Stimulated activated CD8-positive, alpha-beta memory T cell treated with anti-CD3 and anti-CD28 coated beads, Interleukin-4, amount 100 ng/mL, for 1 hour (primary cell): ENCODE measurements at places on chromosomes 16 and 17.
A peak's percentile ranks its signal among the peaks of the same experiment; 100 is the strongest.

DNA sequence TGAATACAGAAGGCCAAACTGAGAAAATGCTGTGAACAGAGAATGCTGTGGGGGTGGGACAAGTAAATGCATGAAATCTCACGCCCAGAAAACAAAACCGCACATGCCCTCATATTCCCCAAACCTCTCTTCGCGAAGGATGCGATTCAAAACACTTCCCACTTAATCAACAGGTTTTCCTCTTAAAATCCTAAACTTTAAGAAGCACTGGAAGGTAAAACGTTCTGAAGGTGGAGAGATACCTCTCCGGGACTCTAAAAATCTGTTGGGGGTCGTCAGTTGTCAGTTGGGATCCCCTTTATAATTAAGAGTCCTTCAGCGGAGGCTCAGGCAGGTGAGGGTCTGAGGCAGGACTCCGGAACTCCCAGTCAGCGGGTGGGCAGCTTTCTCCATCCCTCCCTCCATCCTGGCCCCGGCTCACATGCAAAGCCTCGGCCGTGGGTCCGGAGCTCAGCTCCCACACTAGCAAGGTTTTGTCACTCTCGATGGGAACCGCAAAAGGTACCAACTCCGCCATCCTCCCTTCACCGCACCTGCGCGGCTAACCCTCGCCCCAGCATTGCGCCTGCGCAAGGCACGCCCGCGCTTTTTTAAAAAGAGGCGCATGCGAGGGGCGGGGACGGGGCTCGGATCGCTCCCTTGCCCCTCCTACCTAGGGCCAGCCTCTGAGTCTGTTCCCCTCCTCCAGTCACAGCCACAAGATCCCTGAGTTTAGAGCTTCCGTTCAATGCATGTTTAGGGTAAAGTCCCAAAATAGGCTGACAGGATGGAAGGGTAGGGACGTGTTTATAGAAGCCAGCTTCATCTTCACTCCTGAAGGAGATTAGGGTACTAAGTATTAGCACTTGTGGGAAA lies at the start of gene RDM1:
TSS of gene RDM1 (minus strand) at position 563 of the 855 bp plus-strand sequence. CDS start at position 517, 46 bp downstream.
- peak; percentile 42 for DNase-seq

- peak; percentile 18 for DNase-seq
Observed at GRCh38 chr17:28612936-28613872, 781 bp downstream of the RSKR start.

DNA sequence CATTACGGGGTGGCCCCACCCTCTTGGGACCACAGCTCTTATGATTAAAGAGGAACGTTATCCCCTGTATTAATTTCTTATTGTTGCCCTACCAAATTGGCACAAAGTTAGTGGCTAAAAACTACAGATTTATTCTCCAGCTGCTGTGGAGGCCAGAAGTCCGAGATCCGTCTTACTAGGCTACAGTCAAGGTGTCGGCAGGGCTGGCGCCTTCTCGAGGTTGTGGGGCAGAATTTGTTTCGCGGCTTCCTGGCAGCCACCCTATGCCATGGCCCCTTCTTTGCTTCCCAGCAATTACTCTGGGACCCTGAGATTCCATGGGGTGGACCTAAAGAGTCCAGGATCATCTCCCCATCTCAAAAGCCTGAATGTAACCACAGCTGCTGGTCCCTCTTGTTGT lies 263.4 kb downstream of the CPPED1 start:
- DNase-seq: no peak

GRCh38 chr17:77440560-77440981 lies 299.8 kb downstream of the SEC14L1 start:
- no peak for DNase-seq

DNA sequence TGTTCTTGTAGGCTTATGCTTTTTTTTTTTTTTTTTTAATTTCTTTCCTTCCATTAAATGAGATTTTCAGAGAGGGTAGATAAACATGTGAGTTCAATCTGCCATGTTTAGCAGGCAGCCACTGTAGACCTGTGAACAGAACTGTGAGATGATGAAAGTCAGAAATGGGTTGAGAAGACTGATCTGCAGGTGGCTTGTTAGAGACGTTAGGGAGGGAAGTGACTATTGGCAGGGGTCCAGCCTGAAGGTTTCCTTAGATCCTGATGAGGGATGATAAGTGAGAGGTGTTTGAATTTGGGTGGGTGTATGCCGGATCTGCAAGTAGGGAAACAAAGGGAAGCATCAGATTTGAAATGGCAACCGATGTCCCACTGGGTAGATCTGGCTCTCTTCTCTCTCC lies 157.8 kb downstream of the HS3ST3B1 start:
- DNase-seq: no peak

GRCh38 chr17:44864831-44865230 lies 17.1 kb downstream of the HIGD1B start:
- no peak for DNase-seq

DNA sequence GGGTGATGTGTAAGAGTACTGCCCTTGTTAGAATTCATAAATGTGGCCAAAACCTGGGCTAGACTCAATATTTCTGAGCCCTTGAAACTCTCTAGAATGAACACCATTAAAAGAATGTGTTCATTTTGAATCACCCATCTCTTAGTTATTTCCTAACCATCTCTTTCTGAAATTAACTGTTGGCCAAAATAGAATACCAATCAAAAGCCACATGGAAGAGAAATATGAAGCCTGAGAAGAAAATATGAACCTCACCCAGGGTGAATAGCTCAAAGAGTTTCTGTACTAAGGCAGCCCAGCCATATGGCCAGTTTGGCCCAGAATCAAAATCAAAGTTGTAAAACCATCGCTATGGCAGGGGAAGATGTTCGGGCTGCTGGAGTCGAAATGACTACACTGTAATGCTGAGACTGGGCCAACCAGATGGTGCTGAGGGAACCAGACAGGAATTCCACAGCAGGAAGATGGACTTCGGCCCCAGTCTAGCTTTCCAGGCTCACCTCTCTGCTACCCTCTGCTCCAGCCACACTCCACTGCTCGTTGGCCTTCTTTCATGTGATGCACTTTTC lies 154.3 kb upstream of the ZFHX3 start:
- no peak for DNase-seq

GRCh38 chr17:39753514-39754160 lies 15.9 kb downstream of the GRB7 start:
- DNase-seq: peak; percentile 54

DNA sequence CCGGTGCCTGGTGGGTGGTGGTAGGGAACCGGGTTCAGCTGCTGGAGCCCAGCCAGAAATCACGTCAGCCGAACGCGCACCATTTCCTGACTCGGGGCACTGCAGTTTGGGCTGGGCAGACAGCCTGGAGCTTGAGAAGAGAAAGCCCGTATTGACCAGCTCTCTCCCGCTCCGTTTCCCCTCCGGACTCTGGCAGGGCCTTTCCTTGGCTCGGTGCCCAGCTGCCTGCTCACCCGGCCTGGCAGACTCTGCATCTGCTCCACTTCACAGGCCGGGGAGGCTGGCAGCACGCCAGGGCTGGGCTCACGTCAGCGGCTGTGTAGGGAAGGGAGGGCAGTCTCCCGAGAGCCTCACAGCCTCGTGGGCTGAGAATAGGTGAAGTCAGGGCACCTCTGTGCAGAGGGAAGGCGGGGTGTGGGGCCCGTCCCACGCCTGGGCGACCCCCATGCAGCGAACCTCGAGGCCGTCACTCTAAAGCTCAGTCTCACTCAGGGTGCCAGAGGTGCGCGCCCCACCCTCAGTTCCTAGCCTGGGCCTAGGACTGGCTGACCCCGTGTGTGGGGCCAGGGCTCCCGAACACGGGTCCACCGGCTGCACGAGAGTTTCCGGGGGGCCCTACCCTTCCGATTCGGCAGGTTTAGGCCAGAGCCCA lies 59.1 kb downstream of the OR1D5 start:
- DNase-seq: peak; percentile 7

DNA sequence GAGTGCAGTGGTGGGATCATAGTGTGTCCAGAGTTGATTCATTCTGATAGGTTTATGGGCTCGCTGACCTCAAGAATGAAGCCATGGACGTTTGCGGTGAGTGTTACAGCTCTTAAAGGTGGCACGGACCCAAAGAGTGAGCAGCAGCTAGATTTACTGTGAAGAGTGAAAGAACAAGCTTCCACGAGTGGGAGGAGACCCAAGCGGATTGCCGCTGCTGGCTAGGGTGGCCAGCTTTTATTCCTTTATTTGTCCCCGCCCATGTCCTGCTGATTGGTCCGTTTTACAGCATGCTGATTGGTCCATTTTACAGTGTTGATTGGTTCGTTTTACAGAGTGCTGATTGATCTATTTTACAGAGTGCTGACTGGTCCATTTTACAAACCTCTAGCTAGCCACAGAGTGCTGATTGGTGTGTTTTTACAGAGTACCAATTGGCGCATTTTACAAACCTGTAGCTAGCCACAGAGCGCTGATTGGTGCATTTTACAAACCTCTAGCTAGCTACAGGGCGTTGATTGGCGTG lies 17.5 kb downstream of the CACNG4 start:
- no peak for DNase-seq

- DNase-seq: no peak
Observed at GRCh38 chr16:58500430-58501241, 693 bp downstream of the NDRG4 start.

DNA sequence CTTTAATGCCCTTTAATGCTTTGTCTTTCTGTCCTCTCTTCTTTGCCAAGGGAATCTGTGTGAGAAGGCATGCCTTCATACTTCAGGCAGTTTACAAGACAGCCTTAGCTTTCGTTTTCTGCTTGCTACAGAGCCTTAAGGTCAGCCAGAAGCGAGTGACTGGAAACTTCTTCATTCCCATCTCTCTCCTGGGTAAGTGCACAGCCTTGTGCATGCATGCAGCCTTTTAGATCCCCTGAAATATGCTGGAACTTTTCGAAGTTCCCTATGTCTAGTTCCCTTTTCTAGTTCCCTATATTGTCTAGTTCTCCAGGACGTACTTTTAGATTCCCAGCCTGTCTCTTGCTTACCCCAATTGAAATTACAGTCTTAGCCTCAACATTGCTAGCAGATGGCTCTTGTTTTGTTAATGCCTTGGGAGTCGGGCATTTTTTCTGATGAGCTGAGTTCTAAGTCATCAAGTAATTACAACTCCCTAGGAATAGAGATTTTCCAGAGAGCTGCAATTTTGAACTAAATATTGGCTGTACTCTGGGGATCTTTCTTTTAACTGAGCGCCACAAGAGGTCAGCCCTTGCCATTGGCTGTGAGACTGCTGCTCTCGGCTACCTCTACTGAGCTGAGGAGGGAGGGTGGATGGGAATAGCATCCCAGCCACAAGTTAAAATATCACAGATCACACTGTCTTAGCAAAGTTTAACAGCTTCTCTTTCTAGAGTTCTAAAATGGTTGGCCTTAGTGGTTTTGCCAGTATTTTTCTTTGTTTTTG lies 22.7 kb upstream of the PPM1D start:
- no peak for DNase-seq

GRCh38 chr17:7220593-7221277 lies 997 bp downstream of the ACADVL start:
- no peak for DNase-seq

GRCh38 chr16:4689864-4690704 lies 3.3 kb upstream of the NUDT16L1 start:
- DNase-seq: no peak
